ENCODE measurements at places on chromosomes 2 and 18.

DNA sequence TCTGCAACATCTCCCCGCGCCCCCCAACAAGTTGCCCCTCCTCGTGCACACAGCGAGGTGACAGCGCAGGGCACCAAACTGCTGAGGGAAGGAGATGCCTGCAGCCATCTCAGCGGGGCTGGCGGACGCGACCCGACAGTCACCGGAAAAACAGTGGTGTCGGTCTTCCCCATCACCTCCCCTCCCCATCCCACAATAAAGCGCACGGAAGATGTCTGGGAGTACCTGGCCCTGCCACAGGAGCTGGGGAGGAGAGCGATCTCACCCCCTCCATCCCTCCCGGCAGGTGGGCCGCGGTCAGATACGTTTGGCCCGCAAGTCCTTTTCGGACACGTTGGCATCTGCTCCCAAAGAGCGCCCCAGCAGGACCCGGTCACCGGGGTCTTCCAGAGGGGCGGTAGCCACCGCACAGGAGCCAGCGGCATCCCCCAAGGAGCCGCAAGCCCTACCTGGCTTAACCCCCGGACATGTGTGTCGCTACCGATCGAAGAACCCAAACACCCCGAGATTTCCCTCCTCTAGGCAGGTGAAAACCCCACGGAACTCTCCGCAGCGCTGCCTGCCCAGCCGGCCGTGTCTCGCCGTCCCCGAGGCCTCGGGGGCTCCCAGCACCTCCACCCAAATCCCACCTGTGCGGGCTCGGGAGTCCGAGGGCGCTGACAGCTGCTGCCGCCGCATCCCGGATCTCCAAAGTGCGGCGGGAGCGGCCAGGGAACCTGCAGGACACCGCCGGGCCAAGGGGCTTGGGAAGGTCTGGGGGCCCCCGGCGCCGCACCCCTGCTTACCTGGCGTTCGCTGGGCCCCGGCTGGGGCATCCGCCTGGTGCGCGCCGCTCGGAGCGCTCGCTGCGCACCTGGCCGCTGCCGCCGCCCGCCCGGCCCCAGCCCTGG, 657 bp downstream of the ATP8B1 start:
- DNase-seq, result peak; percentile 39

- no peak for DNase-seq
Observed at GRCh38 chr2:20549691-20550348, 101.1 kb downstream of the HS1BP3 start.

DNA sequence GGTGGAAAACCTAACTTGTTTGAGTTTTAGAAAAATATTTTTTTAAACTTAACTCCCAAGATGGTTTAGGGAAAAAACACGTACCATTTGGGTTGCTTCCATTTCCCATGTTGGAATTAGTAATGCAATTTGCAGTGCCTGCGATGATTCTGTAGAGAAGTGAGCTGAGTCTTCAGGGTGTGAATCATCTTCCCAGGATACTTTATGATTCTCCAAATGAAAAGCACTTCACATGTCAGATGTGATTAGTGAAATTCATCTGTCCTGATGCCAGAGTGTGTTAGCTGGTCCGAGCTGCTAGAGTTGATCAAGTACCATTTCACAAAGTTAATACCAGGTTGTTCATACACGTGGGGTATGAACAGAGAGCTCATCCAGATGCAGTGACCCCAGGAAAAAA, 59.1 kb downstream of the ACOXL start:
- no peak for DNase-seq

GRCh38 chr18:76391038-76391437, 104.0 kb downstream of the ZNF516 start:
- no peak for DNase-seq

DNA sequence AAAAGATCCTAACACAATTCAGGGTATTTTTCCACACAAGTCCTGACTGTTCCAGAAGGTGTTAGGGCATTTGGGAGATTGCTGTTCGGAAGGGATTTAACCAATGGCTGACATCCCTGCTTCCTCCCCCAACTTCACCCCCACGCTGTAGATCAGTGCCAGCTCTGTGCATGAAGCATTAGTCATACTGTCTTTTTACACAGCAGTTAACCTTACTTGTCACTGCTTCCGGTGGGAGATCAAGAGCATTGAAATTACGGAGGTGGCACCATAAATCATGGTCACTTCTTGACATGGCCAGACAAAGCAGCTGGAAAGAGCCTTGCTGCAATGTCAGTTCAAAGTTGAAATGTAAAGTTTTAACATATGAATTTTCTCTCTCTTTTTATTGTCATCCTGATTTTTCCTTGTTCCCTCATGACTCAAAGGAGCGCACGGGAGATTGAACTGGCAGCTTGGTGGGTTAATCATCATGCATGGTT, 70.2 kb downstream of the HRH4 start:
- peak; percentile 75 for DNase-seq

GRCh38 chr2:211802666-211803065, 735.9 kb downstream of the ERBB4 start:
- no peak for DNase-seq

GRCh38 chr2:98455494-98455976, 10.9 kb downstream of the INPP4A start:
- DNase-seq, result no peak

- DNase-seq, result no peak
Observed at GRCh38 chr2:20115902-20116301, 64.5 kb upstream of the LAPTM4A start.

- DNase-seq, result no peak
Observed at GRCh38 chr18:26922313-26922712, 56.8 kb upstream of the AQP4 start.

DNA sequence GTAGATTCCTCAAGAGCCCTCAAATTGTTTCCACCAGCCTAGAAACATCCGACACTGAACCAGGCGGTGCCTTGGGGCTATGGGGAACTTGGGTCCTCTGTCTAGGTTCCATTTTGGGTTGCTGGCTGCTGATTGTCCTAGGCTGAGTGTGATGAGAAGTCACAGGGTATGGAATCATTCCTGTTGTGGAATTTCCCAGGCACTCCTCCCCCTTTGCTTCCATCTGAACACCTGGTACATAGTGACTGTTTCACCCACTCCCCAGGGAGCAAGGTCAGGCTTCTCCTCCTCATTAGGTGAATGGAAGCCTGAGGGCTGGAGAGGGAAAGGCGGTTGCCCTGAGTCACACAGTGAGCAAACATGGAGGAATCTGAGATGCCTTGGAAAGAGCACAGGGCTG, 4.5 kb downstream of the KIF3C start:
- DNase-seq, result peak; percentile 62

- DNase-seq, result no peak
Observed at GRCh38 chr2:240967681-240968621, 30.5 kb upstream of the SNED1 start.

GRCh38 chr2:197307933-197308521, 2.6 kb downstream of the ANKRD44 start:
- DNase-seq, result no peak

DNA sequence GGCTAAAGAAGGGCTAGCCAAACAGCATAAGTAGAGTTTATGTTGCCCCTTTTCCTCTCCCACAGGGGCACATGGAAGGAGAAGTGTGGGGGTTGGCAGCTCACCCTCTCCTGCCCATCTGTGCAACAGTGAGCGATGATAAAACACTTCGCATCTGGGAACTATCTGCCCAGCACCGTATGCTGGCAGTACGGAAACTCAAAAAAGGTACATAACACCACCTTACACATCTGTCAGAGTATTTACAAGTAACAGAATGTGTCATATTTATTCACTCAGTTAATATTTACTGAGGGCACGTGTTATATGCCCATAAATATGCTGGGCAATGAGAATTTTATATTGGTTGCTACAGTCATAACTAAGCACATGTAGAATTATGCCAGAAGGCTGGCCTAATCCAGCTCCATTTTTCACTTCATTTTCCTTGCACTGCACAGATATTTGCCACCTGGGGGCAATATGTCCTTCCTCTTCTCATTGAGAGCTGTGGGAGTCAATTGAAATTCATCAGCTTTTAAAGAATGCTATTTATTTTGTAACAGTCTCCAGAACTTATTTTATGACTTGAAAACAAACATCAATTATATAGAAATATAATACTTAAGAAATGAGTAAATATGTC, 150.6 kb downstream of the RTN4 start:
- DNase-seq, result peak; percentile 75

- peak; percentile 88 for DNase-seq
Observed at GRCh38 chr18:3449512-3450011, 410 bp upstream of the TGIF1 start.

DNA sequence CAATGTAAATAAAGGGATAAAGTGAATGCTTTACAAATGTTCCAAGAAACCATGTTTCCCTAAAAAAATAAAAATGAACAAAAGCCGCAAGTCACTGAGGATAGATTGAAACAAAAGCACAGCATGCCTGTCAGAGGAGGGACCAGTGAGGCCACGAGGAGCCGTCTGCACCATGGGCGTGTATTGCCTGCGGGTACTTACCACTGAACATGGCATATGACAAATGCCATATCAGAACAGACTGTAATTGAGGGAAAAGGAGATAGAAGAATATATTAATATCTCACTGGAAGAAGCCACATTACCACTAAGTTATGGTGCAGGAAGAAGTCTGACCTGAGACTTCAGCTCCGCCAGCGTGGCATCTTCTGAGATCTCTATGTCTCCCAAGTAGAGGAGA, 75.8 kb downstream of the USP40 start:
- no peak for DNase-seq

DNA sequence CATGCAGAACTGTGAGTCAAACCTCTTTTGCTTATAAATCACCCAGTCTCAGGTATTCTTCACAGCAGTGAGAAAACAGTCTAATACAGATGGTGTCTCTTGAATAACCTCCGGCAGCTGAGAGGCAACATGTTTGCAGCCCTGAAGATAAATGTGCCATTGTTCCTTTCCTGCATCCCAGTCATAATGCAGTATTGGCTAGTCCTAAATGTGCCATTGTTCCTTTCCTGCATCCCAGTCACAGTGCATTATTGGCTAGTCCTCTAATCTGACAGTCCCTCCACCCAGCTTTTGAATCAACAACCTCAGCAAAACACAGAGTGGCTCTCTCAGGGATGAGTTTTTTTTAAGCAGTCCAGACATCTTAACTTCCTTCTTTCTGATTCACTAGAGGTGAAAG, 550.7 kb downstream of the RIT2 start:
- no peak for DNase-seq

GRCh38 chr18:57052759-57053158, 94.1 kb upstream of the BOD1L2 start:
- DNase-seq, result no peak

- peak; percentile 70 for DNase-seq
Observed at GRCh38 chr18:42931491-42931890, 184.0 kb downstream of the RIT2 start.

- no peak for DNase-seq
Observed at GRCh38 chr18:33937270-33937816, 287.4 kb downstream of the NOL4 start.

GRCh38 chr2:239196474-239197021, 204.3 kb downstream of the HDAC4 start:
- DNase-seq, result no peak

DNA sequence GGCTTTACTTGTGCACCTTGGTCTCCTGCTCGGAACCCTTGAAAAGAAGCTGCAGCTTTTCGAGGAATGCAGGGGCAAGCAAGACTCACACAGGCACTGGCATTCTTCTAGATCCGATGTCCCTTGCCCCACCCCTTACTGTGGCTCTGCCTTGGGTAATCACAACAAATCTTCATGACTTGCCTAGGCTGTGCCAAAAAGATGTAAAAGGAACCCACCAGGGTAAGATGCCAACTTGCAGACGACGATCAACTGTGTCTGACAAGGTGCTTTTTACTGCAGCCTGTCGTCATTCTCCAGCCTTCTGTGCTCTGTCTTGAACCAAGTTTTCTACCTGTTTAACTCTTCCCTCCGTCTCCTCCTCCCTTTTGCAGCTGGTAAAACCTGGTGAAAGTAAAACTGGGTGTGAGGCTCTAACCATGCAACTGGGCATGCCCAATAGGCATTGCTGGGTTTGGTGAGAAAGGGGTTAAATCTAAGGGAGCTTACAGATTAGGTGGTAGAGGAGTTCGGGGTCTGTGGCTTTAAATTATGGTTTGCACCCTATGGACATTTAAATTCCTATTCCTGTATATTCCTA, 909 bp upstream of the NRXN1 start:
- no peak for DNase-seq

DNA sequence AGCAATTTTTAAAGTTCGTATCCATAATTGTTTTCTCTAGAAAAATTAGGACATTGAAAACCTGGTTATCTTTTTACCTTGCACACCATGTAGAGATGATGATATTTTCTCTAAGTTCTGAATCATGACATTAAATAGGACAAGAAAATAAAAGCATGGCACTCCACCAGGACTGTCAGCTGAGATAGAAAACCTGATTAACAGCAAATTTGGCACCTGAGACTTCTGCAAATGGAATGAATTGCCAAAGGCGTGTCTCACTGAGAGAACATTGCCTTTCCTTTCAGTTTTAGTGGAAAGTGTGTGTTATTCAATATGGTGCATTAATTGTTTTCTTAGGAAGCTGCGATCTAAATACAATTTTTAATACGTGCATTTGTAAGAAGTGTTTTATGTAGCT, 164.7 kb downstream of the LRRC30 start:
- DNase-seq, result no peak

GRCh38 chr2:96143848-96144480, 1.3 kb downstream of the DUSP2 start:
- no peak for DNase-seq

DNA sequence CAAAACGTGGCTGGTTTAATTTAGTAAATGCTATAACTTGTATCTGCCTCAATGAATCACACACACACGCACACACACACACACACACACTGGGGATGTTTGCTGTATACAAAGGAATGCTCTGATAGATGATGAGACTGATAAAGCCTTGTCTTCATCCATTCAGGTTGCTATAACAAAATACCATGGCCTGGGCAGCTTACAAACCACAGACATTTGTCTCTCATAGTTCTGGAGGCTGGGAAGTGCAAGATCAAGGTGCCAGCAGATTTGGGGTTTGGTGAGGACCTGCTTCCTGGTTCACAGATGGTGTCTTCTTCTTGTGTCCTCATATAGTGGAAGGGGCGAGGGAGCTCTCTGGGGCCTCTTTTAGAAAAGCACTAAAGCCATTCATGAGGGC, 149.5 kb upstream of the HDAC4 start:
- DNase-seq, result no peak

DNA sequence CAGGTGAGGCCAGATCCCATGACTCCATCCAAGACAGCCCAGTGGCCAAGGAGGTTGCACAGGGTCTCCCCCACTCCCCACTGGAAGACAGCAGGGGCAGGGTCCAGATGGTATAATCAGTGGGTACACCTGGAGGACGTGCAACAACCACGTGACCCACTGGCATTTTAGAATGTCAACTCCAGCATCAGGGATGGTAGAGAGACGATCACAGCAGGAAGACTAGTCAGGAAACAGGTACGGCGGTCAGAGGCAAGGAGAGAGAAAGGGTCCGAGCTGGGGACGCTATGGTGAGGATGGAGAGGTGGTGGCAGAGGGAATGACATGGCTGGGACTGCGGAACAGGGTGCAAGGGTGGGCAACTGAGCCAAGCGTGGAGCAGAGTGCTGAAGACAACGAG, 23.0 kb downstream of the SERTAD2 start:
- no peak for DNase-seq

GRCh38 chr2:42342061-42342794, 18.8 kb downstream of the COX7A2L start:
- peak; percentile 83 for DNase-seq

- peak; percentile 37 for DNase-seq
Observed at GRCh38 chr18:50143294-50143693, 51.7 kb downstream of the MYO5B start.
